ENCODE measurements at places on chromosomes 5 and 9.

DNA sequence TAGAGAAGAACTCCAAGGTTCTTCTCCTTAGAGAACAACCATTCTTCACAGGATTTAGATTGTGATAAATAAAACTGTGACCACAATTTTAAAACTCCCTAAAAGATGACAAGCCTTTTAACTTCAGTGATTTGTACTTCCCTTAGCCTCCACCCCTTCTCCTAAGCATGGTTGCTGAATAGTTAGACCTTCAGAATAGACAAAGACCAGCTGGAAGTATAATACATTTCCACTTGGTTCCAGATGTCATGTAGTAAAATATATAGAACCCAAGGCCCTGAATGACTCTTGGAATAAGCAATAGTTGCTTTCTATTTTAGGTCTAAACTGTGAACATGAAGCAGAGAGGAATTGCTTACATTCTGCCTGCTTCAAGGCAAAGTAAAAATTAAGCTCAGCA, 208.7 kb downstream of the ARRDC3 start:
- DNase-seq = no peak

DNA sequence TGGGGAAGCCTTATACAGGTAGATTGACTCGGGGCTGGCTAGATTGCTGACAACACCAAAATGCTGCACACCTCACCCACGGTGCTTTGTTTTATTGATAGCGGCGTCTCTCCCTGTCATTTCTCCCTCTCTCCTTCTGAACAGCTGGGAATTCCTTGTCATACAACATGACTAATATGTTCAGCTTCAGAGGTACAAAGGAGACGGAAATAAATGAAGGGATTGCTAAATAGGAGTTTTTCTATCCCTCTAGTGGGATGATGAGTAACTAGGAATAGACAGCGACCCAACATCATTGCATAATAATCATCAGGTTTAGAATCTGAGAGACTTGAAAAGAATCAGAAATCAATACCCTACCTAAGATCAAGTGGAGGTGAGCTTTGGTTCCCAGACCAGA, 337.7 kb upstream of the PANK3 start:
- no peak for DNase-seq

DNA sequence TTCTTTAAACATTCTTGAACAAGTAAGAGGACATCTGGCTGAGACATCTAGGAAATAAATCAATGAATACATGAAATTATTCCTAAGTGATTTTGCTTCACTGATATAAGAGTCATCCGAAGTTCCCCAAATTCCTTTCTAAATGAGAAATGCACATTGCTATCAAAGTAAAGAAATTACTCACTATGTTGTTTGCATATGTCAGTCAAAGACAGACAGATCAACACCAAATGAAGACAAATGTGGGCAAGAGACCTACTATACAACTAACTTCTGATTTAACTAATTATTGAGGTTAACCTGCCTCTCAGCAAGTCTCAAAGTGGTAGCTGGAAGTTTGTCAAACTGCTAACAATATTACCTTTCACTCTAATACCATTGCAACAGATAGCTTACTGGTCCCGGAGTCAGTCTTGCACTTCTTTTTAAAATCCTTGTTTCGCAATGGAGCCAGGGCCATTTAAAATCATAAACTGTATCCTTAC, 13.2 kb downstream of the TUT7 start:
- DNase-seq = no peak

- no peak for DNase-seq
These were observed 74.3 kb upstream of the SPEF2 start for GRCh38 chr5:35543408-35543807.

DNA sequence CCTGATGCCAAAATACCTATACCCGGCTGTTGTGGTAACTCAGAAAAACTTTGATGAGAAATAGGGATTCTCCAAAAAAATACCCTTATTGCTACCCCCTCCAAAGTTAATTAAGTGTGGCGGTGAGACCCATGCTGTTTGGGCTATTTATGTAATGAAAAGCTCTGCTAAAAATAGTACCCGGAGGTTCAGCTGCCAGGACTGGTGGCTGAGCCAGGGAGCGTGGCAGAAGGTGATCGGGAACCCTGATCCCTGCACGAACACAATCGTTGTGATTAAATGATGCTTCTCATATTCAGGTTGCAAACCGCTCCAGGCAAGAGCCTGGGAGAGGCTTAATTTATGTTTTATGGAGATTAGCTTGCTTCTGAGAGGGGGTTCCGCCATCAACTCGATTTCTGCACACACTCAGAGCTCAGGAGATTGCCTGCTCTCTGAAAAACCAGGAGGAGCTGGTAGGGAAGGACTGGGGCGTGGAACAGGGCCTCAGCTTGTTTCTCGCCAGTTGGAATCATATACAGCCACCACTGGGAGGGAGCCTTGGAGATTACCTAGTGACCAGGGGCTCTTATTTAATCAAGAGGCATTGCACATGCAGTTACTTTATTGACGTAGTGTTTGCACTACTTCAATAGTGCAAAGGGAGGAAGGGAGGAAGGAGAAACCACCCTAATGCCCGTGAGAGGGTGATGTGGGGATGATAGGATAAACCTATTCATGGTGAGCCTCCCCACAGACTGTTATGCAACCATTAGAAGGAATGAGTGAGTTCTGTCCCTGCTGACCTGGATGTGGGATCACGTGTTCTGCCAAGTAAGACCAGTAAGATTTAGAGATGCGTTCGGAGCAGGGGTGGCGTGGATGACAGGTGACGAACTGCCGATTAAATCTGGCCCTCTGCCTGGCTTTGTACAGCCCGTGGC, 23.4 kb downstream of the HRH2 start:
- DNase-seq = no peak

DNA sequence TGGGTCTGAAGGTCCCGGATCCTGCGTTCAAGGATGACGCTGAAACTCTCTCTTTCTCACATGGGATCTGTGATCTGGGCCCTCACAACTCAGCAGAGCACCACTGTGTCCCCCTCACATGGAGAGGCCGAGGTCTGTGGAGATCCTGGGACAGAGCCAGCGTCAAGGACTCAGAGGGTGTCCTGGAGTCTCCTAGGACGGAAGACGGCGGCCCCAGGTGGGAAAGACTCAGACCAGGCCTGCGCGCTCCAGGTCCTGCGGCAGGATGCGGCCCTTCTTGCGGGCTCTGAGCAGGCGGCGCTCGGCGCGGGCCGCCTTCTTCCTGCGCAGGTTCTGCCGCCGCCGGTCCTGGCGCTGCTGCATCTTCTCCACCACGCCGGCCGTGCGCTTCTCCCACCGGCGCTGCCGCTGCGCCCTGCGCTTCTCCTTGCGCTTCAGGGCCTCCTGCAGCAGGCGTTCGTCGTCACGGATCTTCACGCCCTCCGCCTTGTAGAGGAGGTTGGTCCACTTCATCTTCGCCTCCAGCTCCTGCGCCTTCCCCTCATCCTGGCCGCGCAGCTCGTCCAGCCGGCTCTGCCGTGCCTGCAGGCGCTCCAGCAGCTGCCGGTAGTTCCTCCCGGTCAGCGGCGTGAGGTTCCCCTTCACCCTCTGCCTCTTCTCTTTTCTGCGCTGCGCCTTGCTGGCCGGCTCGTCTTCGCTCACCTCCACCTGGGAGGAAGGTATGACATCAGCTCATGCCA, 4.2 kb downstream of the SURF6 start:
- no peak for DNase-seq

Measured in COR-L47 (cell line).